ENCODE measurements at places on chromosomes 2 and 18.

DNA sequence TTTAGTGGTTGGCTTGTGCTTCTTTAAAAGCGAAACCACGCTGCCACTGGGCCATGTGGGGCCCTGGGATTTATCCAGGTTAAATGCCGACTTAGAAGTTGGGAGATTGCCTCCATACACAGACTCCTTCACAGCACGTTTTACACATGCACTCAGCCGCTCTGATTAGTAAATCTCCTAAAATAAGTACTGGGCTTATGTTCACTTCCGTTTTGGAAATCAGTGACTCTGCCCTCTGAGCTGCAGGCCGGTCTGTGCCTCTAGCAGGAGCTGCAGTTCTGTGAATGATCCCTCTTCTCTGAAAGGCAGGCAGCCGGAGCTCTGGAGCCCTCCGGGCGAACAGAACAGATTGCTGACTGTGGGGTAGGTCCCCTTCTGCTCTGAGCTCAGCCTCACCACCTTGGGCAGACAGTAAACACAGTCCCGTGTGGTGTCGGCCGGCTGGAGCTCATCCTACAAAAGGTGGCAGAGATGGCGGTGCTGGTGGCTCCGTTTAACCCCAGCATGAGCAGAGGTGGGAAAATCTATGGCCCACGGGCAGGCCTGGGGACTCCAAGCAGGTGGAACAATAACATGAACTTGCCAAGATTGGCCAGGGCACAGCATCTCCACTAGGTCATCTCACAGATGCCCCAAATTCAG is 9.8 kb upstream of the RAB17 start:
- DNase-seq: no peak

- no peak for DNase-seq
These were observed 61.4 kb downstream of the DPP4 start for GRCh38 chr2:162012565-162013058.

- no peak for DNase-seq
These were observed 36.7 kb downstream of the ASAP2 start for GRCh38 chr2:9243357-9243756.

GRCh38 chr2:11679486-11680181 is 9.6 kb upstream of the NTSR2 start:
- no peak for DNase-seq

GRCh38 chr2:25851740-25852503 is 26.4 kb downstream of the ASXL2 start:
- DNase-seq: no peak

- DNase-seq: no peak
These were observed 2010.0 kb upstream of the PIK3C3 start for GRCh38 chr18:39945076-39945475.

DNA sequence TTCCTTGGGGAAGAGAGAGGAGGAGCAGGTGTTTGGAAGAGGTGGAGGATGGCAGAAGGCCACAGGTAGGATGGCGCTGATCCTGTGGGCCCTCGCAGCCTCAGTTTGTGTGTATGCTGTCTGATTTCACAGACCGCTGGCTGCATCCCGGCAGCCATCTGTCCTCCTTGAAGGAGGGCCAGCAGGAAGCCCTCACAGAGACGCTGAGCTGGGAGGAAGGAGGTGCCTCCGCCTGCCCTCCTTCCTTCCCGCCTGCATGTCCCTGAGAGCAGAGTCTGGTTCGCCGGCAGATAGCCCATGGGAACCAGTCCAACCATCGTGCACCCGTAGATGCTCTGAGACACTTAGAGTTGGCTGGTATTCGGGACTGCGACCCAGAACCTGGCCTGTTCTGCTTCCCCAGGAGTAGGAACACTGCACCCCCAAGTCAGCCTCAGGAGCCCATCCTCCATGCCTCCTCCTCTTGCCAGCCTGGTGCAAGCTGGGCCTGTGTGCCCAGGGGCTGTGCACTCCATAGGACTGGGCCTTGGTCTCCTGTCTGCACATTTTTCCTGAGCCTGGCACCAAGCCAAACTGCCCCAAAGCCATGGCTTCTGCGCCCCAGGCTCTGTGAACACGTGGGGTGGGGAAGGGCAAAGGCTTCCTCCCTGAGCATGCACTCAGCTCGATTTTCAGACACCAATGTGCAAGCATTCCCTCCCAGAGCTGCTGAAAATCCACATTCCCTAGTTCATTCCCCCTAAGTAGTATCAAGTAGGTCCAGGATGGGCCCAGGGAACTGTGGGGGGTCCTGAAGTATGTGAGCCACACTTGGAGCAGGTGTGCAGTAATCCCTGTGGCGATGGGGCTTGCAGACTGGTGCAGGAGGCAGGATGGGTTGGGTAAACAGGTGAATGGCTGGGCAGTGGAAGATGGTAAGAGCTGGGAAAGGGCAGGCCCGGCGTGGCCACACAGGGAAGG is 115.6 kb downstream of the SEPTIN10 start:
- no peak for DNase-seq

All from hypothalamus (tissue), 51 donors.